ENCODE measurements at places on chromosomes 3 and 15.

GRCh38 chr3:155835341-155836071, 18.7 kb downstream of the SLC33A1 start:
- DNase-seq = no peak

DNA sequence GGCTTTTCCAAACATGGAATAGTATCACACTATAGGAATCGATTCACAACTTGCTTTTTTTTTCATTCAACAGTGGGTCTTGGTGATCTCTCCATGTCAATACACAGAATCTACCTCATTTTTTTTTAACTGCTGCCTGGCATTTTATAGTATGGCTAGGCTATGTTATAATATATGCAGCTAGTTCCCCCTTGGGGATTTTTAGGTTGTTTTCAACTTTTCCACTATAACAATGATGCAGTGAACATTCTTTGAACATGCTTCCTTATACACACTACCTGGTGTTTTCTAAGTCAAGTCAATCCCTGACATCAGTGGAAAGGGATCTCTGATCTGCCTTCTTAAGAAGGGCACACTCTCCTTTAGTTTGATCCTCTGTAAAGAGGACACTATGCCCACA, 46.5 kb upstream of the PLXND1 start:
- DNase-seq = no peak

DNA sequence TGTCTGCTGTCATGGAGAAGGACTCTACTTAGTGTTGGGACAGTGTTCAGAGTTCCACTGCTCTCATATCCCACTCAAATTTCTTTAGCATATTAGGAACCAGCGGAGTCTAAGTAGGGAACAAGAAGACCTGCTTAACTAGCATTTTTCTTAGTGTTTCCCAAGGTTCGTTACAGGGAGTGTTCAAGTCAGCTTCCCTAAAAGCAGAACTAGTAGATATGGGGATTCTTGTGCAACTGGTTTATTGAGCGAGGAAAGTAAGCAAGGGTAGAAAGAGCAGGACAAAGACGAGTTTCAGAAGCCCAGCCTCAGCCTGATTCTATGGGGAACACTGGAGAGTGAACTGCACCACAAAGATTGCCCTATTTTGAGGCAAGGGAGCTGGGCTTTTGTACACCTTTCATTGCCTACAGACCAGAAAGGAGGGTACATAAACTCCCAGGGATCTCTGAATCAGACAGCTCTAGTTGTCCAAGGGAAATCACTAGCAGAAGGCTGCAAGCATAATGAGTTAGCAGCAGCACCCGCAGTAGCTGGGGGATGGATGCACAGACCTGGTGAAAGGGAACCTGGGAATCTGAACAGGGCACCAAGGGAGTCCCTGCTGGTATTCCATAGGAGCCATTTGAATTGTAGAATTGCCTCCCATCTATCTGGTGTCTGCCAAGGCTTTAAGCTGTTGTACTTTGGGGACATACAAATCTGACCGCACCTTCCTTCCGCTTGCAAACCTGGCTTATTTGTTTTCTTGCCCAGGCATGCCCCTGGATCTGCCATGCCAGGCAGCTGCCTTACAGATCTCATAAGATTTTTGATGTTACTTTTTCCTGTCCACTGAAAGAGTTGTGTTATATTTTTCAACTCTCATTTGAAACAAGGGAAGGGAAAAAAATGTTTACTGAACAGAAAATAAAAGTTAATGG, 15.1 kb downstream of the CMTM7 start:
- DNase-seq = no peak

GRCh38 chr3:9782770-9783169, 9.5 kb downstream of the TADA3 start:
- no peak for DNase-seq
